Effector CD4-positive, alpha-beta T cell (primary cell): ENCODE measurements at places on chromosomes 7 and 10.

- DNase-seq, result no peak
Measured at GRCh38 chr10:59838085-59838789, 68.1 kb downstream of the CCDC6 start.

DNA sequence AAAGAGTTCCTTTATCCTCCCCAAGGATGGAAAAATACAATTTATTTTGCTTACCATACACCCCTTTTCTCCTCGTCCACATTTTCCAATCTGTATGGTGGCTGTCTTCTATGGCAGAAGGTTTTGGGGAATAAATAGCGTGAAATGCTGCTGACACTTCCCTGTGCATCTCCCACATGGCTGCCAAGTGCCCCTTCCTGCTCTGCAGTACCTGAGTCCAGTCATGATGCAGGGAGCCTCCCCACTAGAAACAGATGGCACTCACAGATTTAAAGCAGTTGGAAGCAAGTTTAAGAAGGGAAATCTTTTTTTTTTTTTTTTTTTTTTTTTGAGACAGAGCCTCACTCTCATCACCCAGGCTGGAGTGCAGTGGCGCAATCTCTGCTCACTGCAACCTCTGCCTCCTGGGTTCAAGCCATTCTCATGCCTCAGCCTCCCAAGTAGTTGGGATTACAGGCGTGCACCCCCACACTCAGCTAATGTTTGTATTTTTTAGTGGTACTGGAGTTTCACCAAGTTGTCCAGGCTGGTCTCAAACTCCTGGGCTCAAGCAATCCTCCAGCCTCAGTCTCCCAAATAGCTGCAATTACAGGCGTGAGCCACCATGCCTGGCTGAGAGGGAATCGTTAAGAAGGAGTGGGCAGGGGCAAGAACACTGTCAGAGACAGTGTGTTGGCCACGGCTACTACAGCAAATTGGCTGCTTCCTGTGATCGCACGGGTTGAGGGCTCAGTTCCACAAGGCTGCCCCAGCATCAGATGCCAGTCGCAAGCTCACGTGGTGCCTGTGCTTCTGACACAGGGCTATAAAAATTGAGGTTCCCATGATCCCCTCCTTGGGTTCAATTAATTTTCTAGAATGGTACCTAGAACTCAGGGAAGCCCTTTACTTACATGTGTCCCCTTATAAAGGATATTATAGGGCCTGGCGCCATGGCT lies 5.3 kb upstream of the PILRA start:
- DNase-seq, result no peak

DNA sequence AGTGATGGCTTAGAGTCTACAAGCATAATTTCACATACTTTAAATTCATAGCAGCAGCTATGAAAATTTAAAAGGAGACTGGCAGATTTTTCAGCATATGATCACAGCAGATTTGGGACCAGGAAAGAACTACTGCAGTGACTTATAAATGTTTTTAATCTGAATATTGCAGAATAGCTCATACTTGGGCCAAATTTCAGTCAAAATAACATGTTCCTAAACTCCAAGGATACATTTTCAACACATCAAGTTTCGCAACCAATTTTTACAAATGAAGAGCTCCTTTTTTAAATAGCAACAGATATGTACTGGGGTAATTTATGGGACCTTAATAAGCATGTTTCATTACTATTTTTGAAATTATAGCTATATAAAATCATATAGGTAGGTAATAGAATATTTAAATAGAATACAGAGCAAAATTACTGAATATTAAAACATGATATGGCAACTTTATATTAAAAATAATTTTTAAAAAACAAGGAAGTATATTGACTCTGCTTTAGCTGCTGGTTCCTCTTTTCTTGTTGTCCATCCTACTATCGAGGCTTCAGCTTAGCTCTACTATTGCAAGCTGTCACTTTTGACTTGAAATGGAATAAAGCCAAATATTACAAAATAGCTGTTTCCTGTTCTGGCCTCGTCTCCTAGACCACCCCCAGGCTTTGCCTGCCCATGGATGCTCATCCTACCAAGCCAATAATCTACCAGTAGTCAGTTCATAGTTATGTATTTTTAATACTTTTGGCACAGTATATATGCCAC lies 123.1 kb downstream of the NRBF2 start:
- DNase-seq, result no peak

- no peak for DNase-seq
Measured at GRCh38 chr7:70857793-70858545, 274.0 kb upstream of the GALNT17 start.

DNA sequence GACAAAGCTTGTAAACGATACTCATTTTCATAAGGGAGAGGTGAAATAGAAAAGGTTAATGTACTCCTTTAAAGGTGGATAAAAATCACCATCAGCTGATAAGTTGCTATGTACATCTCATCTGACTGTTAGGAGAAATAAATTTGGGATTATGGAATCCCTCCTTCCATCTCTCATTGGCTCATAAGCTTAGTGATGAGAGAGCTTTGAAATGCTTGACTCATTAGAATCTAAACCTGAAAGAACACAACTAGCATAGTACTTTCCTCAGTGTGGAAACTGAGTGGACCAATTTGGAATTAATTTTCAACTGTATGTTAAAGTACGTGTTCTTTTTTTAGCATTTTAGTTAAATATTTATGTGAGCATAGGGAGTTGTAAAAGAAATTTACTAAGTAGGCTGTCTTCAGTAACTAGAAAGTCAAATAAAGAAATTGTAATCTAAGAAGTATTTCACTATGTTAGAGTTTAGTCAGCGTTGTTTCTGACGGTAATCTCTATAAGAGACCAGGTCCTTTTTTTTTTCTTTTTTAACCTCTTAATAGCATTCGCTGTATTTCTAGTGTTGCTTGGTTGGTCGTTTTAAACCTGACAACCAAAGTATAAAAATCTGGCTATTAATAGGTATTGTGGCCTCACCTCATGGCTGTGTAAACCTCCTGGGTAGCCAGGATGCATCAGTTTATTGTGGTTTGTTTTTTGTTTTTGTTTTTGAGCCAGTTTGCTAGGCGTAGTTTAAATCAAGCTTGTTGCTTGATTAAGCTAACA lies 34.4 kb downstream of the FHIP2A start:
- no peak for DNase-seq

DNA sequence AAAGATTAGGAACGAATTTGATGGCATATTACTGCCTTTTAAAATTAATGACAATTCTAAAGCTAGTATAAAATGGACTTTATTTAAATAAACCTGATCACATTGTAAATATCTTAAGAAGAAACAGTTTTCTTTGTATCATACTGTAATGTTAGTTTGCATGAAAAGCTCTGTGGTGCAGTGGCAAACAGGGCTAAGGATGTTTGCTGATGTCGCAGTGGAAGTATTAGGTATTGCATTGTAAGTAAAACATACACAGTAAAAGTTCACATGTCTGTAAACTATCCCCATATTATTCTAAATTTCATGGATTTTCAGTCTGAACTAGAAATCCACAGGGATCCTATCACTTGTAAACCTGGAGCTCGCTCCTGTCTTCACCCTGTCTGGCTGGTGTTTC lies 252.6 kb upstream of the ZNF32 start:
- DNase-seq, result no peak

GRCh38 chr7:30244340-30244739 lies 40.1 kb upstream of the ZNRF2 start:
- no peak for DNase-seq

- no peak for DNase-seq
Measured at GRCh38 chr7:100210805-100211204, 8.9 kb upstream of the PVRIG start.

DNA sequence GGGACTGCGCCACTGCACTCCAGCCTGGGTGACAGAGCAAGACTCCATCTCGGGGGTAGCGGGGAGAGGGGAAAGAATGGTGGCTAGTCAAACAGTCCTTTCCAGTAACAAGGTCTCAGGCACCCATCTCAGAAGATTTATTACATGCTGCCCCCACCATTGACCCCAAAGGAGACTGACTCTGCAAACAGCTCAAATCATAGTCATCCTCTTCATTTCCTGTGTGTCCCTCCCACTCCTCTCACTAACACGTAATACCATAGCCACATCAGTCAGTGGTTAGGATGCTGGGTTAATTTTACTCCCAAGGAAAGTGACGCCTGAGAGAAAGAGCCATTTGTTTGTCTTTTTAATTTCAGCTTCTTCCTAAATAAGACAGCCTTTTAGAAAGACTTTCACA lies 56.6 kb upstream of the BET1 start:
- no peak for DNase-seq

- peak; percentile 19 for DNase-seq
Measured at GRCh38 chr7:64183126-64183742, 23.8 kb upstream of the ZNF735 start.

DNA sequence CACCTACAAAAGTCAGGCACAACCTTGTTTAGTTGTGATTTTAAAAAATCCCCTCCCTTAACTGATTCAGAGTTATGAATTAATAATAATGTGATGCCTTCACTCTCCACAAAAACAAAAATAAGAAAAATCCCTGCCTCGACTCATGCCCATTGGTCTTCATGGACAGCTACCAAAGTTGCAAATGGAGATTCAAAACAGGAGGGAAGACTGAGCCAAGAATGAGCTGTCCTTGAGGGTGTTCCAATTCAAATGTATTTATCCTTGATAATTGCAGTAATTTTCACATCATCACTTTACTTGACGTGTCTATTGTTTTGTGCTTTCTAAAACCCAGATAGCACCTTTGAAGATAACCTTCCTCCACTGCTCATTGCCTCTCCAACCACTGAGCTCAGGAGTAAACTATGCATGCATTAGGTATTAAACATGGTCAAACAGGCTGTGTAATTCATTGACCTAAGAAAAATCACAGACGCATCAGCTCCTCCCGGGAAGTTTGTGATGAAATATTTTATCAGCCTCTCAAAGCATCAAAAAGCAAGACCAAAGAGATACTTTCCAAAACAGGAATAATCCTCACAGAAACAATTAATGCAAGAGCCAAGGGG lies 712.7 kb upstream of the IGFBP3 start:
- no peak for DNase-seq

DNA sequence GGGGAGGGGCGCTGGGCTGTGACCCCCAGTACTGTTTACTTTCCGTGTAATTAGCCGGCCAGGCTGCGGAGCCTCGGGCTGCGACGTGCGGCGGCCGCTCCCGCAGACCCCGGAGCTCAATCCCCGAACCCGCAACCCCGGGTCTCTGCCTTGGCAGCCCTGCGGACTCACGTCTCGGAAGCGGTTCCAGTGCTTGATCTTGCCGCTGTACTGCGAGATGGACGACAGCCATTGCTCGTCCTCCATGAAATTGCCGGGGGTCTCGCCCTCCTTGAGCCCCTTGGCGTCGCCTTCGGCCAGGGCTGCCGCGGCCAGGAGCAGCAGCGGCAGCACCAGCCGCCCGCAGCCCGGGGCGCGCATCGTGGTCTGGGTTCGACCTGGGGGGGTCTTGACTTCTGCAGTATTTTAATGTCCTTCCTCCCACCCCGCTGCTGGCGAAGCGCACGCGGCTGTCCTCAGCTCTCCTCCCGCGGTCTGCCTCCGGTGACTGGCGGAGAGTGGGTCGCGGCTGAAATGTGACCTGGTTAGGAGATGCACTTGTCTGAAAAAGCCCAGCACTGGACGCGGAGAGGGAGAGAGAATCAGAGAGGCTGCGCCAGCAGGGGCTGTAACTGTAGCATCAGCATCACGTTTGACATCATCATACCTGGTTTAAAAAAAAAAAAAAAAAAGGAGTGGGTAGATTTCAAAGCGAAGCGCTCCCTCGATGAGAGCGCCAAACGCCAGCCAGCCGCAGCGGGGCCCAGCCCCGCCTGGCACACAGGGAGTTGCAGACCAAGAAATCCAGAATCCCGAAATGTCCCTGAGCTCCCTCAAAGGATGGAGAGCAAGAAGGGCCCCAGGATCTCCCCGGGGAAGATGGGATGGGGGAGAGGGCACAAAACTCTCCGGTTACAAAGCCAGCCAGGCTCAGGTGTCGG lies at the start of gene SPOCK2:
Gene SPOCK2, minus strand, starts transcription at position 583 of the 920 bp plus-strand sequence. Its CDS starts 223 bp downstream, at position 360.
- DNase-seq, result peak; percentile 80

DNA sequence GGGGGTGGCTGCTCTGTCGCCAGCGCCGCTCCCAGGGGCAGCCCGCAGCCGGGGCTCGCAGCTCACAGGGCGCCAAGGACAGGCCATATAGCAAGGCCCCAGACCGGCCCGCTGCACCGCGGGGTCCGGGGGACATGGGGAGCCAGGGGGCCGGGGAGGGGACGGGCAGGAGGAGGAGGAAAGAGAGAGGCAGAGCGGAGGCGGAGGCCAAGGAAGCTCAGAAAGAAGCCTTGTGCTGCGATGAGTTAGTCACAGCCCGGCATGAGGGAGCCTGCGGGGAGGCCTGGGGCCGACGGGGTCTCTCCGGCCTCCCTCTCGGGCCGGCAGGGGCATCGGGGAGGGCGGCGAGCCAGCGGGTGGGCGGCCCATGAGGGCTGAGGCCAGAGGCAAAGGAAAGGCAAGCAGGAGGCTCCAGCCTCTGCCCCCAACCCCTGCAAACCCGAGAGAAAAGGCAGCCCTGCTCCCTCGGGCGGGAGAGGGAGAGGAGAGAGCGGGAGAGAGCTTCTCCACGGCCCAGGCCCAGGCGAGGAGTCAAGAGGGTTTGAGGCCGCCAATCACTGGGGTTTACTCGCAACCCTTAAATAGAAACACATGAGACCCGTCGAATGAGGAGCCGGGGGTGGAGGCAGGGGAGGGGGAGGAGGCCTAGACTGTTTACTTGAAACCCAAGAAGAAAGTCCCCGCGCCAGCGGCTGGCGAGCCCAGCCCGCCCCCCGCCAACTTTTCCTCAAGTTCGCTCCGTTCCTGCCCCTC lies 167.9 kb downstream of the NEURL1 start:
- DNase-seq, result peak; percentile 35

GRCh38 chr10:20313665-20314064 lies 497.4 kb downstream of the PLXDC2 start:
- no peak for DNase-seq

GRCh38 chr7:114413761-114414155 lies 857 bp upstream of the FOXP2 start:
- DNase-seq, result no peak

DNA sequence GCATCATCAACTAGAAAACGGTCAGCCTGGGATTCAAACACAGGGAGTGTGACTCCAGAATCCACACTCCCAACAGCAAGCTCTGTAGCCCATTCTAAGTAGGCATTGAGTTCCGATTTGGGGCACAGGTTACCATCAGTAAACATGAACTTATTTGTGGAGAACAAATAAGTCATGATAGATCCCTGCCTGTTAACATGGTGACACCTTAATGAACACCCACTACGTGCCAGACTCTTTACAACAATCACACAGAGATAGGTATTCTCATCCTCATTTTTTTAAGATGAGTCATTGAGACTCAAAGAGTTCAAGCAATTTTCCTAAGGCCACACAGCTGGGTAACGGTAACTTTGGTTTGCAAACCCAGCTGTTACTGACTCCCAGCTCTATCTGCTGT lies 91.5 kb downstream of the LYZL2 start:
- no peak for DNase-seq

DNA sequence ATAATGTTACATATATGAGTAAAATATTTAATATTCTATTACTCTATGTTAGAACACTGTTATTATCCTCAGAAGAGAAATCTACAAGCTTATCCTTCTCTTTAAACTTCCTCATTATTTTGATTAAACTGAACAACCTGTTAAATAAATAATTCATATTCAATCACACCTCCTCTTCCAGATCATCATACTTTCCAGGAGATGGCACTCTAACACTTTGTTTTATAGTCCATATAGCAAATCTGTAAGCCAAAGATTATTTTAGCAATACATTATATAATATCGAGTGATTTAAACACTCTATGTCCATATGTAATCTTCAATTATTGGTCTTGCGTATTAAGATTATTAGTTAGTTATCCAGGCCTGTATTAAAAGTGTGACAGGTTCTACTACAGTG lies 694.1 kb downstream of the ANKRD7 start:
- DNase-seq, result no peak

GRCh38 chr10:103502849-103503660 lies 9.6 kb downstream of the NEURL1 start:
- no peak for DNase-seq

- DNase-seq, result no peak
Measured at GRCh38 chr10:70271996-70272924, 11.5 kb downstream of the NPFFR1 start.
